ENCODE measurements at places on chromosomes 3 and 15.

DNA sequence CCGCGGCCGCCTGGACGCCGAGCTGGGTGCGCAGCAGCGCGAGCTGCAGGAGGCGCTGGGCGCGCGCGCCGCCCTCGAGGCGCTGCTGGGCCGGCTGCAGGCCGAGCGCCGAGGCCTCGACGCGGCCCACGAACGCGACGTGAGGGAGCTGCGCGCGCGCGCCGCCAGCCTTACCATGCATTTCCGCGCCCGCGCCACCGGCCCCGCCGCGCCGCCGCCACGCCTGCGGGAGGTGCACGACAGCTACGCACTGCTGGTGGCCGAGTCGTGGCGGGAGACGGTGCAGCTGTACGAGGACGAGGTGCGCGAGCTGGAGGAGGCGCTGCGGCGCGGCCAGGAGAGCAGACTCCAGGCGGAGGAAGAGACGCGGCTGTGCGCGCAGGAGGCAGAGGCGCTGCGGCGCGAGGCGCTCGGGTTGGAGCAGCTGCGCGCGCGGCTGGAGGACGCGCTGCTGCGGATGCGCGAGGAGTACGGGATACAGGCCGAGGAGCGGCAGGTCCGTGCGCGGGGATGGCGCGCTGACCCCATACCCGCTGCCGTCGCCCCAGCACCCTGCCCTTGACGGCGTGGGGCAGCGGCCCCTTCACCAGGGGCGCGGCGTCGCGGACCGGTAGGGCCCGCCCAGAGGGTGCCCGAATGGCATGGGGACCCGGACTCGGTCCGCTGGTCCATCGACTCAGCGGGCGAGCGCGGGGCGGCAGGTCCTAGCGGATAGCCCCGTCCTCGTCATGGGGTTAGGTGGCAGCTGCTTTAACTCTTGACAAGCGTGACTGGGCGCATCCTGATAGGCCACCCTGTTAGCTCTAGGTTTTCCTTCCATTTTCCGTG lies 848 bp downstream of the SYNM start:
- peak; percentile 65 for DNase-seq

- no peak for DNase-seq
These were observed 25.3 kb downstream of the TRAK1 start for GRCh38 chr3:42116466-42116865.

GRCh38 chr3:184345317-184346144 lies 8.1 kb downstream of the FAM131A start:
- DNase-seq, result peak; percentile 58

- no peak for DNase-seq
These were observed 228.3 kb downstream of the ADAMTS17 start for GRCh38 chr15:100113351-100114080.

DNA sequence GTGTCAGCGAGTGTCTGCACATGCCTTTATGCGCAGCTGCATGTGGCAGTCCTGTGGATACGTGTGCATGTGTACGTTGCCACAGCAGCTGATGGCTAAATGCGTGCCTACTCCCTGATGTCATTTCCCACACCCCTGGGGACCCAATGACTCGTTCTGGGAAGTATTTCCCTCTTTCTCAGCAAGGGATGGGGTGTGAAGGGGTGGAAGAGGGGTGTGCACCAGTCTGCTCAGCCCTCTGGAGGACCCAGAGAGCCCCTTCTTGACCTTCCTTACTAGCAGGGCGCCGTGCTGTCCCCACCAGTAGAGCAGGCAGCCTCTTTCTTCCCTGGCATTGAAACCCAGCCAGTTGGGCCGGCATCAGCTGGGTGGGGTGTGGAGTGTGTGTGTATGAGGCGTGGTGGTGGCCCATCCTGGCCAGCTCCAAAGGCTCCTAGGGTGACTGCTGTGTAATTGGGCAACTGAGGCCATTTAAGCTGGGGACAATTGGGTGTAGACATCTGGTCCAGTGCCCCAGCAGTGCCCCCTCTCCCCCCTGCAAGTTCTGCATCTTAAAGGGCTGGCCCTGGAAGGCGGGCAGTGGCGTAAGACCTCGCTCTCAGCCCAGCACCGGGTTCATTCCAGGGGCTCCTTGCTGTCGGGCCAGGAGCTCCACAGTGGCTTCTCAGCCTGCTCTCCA lies 19.2 kb downstream of the SNX33 start:
- peak; percentile 99 for DNase-seq

DNA sequence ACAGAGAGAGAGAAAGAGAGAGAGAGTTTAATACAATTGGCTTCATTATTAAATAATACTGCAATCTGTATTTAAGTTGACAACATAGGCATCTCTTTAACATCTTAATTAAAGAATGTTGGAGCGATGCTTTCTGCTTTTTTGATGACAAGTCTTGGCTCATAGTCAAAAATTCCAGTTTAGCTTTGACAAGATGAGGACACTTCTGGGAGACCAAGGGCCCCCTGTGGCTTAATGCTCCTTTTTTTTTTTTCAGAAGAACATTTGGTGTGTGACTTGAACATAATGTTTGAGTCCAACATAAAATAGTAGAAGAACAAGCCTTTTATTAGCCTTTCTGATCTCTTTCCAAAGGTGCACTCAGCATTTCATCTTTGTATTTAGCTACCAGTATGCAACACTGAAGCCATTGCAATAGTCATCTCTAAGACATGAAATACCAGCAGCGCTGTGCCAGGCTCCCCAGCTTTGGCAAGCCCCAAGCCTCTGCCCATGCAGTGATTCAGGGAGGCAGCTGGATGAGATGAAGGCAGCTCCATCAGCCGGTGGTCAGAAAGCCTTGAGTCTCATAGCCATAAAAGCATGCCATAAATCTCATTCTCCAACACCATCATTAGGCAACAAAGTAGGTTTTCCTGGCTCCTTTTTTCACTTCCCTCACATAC lies 349.4 kb upstream of the SEMA6D start:
- DNase-seq, result no peak

DNA sequence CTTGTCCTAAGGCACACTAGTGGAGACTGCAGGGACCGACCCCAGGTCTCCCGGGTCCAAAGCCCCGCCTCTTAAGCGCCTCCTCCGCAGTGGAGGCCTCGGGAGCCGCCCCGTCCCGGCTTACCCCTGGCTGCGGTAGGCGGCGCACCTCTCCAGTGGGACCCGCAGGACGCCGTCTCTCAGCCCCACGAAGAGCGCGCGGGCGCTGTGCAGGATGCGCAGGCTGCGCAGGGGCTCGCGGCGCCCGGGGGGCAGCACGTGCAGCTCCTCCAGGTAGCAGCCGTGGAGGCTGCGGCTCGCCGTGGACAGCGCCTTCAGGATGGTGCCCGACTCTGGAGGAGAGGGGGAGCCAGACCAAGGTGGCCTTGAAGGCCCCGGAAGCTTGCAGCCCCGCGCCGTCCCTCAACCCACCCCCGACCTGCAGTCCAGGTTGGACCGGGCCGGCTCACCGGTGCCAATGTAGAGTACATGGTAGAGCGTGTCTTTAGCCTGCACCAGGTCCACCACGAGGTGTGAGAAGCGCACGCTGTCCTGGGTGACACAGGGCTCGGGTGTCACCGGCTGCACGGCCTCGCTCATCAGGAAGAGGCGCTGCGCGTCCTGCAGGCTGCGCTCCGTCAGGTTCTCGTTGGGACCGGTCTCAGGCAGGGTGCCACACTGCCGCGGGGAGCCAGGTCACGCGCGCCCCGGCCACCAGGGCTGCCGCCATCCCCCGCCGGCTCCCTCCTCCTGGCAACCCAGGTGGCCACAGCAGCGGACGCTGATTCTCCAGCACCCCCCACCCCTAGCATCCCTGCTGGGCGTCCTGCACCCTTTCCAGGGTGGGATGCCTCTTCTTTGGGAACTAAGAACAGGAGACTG lies 105.5 kb downstream of the SEMA5B start:
- no peak for DNase-seq

- DNase-seq, result no peak
These were observed 112.9 kb upstream of the RGMA start for GRCh38 chr15:93201940-93202339.

GRCh38 chr3:111072031-111072921 lies 660 bp downstream of the NECTIN3 start:
- peak; percentile 43 for DNase-seq

- DNase-seq, result no peak
These were observed 12.7 kb upstream of the ZNF609 start for GRCh38 chr15:64447536-64448315.

DNA sequence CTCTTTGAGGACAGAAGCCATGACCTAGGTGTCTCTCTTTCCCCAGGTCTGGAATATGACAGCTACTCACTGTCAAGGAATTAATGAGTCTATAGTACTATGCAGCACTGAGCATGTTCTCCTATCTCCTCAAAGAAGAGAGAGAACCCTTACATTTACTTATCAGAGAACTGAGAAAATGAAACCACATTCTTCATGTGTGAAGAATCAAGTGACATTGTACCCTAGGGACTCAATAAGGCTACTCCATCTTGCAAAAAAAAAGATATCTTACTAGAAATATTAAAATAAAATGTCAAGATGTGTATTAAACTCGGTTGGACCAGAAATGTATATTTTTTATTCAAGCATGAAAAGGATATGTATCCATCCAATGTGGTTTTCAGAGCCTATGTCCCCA lies 133.2 kb upstream of the COL8A1 start:
- no peak for DNase-seq

- no peak for DNase-seq
These were observed 101.0 kb downstream of the OSBPL10 start for GRCh38 chr3:31880020-31880419.

Data from astrocyte of the spinal cord (primary cell).